Jurkat, Clone E6-1 (cell line): ENCODE measurements at places on chromosomes 12 and 14.

- DNase-seq, result peak; percentile 86
Observed at GRCh38 chr14:60349663-60350365, 100.8 kb downstream of the PPM1A start.

GRCh38 chr14:38302966-38303365, 47.1 kb upstream of the CLEC14A start:
- no peak for DNase-seq

GRCh38 chr14:76772300-76773187, 11.3 kb downstream of the VASH1 start:
- no peak for DNase-seq

DNA sequence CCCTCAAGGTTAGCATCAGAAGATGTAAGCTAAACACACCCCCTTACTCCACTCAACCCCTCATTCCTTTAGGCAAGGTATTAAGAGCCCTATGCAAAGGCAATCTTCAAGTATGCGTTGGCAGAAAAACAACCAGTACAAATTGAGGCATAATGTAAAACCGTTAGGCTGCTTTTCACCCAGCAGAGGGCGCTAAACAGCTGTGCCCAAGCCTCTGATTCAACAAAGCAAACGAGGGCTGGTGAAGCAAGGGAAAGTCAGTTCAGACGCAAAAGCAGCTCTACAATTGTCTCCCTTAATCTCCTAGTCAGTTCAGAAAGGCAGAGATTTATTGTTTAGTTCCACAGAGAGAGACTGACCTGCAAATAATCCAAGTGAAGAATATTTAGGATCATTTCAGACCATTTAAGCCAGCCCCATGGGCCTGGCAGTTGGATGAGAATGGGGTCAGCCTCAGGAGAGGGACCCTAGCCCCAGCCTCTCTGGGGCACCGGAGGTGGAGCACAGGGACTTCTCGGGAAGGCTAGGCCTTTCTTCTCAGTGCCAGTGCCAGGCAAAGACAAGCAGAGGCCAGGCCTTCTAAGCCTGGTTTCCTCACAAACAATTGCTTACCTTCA, 23.5 kb downstream of the DCAF5 start:
- peak; percentile 75 for DNase-seq

GRCh38 chr14:102088012-102088792, 1.4 kb upstream of the HSP90AA1 start:
- DNase-seq, result peak; percentile 78

DNA sequence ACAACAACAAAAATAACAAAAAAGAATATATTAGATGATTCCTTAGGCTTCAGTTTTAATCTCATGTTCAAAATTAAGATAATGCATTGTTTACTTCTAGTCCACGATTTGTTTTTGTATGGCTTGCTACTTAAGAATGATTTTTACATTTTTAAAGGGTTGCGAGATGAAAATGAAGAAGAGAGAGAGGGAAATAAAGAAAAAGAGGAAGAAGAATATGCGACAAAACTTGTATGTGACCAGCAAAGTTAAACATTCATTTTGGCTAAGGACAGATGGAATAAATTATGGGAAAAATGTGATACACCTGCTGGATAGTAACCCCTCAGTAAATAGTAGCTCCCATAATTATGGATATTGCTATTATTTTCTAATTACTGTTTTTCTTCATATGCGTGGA, 1.2 kb upstream of the GIT2 start:
- DNase-seq, result no peak

DNA sequence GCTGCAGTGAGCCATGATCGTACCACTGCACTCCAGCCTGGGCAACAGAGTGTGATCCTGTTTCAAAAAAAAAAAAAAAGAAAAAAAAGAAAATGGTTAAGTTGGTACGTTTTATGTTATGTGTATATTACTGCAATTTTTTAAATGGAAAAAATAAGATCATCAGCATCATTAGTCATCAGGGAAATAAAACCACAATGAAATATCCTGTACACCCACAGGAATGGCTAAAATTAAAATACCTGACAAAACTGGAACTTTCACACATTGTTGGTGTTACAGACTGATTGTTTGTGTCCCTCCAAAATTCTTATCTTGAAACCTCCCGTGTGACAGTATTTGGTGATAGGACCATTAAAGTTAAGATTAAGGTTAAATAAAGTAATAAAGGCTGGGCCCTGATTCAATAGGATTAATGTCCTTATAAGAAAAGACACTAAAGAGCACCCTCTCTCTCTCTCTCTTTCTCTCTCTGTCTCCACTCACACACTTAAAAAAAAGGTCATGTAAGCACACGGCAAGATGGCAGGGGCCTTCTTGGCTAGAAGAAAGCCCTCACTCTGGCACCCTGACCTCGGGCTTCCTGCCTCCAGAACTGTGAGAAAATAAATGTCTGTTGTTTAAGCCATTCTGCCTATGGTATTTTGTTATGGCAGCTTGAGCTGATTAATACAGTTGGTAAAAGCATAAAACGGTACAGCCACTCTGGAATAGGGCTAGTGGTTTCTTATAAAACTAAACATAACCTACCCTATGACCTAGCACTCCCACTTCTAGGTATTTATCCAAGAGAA, 48.3 kb upstream of the ZFP36L1 start:
- DNase-seq, result no peak

DNA sequence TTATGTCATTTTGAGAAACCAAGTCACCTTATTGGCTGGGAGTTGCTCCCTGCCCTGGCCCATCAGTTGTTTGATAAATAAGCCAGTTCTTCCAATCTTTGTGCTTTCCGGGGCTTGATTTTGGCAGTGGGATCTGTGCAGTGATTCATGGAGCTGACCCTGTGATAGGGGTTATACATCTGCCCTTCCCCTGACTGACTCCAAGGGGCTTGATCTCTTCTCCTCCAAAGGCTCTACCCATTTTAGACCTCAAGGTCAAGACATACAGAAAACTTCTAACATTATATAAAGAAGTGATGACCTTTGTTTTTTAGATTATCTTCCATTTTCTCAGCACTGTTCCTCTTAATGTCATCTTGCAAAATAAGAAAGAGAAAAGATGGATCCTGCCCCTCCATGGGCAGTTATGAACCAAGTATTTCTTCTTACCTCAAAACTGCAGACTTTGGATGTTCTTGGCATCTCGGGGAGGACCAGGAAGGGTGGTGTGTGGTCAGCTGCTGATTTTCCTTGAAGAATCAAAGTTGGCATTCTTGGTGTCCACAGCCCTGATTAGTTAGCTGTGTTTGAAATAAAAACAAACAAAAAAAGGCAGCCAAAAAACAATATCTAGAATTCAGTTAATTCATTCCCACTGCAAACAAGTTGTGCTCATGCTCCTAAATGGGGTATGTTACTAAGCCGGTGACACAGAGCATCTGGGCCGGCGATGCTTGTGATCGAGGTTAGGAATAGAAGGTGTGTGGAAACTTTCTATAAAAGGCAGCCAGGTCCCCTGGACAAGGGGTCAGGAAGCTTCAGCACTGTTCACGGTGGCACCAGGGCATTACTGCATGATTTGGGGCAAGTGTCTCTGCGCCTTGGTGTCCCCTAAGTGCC, 120.2 kb downstream of the SAMD4A start:
- DNase-seq, result no peak

- DNase-seq, result no peak
Observed at GRCh38 chr12:123721245-123721644, 9.1 kb downstream of the ATP6V0A2 start.

DNA sequence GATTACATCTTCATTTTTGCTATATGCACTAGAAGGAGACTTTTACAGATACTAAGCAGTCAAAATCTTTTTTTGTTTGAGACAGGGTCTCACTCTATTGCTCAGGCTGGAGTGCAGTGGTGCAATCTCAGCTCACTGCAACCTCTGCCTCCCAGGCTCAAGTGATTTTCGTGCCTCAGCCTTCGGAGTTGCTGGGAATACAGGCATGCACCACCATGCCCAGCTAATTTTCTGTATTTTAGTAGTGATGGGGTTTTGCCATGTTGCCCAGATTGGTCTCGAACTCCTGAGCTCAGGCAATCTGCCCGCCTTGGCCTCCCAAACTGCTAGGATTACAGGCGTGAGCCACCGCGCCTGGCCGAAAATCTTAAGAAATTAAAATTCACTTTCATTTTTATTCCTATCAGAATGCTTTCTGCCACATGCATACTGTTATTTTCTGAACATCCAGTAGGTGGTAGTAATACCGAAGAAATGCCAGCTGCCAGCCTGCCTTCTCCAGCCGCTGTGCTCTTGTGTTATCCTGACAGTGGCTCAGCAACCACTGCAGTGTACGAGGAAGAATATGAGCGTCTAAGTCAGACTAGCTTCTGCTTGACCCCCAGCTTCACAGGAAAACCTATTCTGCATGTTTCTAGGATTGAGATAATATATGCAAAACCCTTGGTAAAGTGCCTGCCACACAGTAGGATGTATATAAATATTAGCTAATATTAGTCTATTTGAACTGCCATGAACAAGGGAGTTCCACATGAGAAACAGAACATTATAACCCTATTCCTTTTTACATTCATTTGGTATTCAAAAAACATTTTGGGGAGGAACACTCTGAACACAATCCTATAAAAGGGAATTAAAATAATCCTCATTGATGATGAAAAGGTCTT, 54.2 kb downstream of the RPAP3 start:
- peak; percentile 55 for DNase-seq

DNA sequence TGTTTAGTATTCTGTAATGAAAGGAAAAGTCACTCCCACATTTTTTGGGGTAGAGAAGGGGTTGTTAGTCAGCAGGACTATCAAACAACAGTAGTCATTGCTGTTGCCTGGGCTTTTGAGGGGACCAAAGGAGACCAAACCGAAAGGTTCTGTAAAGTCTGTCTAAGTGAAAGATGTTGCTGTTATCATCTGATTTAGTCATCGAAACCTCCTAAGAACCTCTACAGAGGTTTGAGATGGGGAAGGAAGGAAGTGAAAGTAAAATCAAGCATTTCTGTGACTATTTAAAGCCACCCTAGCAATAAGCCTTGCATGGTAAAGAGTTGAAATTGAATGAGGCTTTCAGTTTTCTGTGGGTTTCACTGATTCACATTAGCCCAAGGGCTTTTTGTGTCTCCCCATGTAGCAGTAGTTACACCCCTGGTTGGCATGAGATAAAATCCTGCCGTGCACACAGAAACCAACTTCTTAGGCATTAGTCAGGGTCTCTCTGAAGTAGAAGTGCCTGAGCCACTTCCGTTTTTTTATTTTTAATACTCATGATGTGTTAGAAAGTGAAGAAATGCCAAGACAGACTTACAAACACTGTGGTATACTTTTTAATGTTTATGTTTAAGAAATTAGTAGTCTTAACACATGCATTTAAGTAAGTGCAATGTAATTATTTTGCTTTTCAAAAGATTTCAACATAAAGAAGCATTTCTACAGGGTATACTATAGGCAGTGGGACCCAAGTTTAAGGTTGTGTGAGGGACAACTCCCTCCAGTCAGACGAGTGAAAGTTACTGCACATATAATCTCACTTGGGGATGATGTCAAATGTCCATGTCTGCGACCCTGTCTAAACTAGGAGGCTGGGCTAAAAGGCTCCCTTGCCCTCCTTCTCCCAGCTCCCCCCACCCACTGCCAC, 50.4 kb downstream of the DYRK2 start:
- DNase-seq, result peak; percentile 97

GRCh38 chr12:49905718-49906314, 2.1 kb upstream of the FAIM2 start:
- DNase-seq, result no peak

GRCh38 chr12:4267704-4268328, 5.7 kb upstream of the CCND2 start:
- no peak for DNase-seq
